Heart left ventricle (tissue), 16 donors: ENCODE measurements at places on chromosomes 12 and 14. TPM values are rescaled to one million over a fixed set of nuclear protein-coding genes. Genes with fewer than 3 reads are reported as not detected.

The MYH6 gene
- total RNA-seq = 2,059 TPM

The GZMB gene
- total RNA-seq = not detected

GRCh38 chr14:56202256-56202655 is 84.0 kb downstream of the PELI2 start:
- DNase-seq = no peak

DNA sequence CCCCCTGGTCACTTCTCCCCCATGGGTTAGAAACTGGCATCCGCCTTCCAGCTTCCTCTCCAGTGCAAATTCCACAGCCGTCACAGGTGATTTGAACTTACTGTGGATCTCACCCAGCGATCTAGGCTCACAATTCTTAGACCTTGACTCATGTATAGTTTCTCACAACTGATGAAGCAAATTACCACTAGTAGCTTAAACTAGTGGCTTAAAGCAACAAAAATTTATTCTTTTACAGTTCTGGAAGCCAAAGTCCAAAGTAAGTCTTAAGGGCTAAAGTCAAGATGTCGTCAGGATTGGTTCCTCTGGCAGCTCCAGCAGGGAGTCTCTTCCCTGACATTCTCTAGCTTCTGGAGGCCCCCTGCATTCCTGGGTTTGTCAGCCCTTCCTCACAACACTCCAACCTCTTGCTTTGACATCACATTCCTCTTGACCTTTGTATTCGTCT is 117.4 kb downstream of the KTN1 start:
- no peak for DNase-seq

DNA sequence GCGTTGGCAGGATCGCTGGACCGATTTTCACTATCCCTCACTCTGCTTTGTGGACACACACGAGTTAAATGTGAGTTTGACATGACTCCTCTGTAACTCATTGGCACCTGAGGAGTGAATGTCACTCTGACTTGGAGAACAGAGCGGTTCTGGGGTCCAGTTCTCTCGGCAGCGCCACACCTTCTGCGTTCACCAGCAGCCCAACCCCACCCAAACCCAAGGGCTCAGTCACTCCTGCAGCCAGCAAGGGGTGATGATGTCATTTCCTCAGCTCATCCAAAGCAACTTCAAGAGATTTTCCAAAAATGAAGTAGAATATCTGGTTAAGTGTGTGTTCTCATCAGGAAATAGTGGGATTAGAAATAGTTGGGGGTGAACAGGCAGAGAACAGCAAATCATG is 36.3 kb downstream of the ADGRD1 start:
- DNase-seq = peak; percentile 59

- DNase-seq = no peak
These were observed 79.7 kb downstream of the PAPOLA start for GRCh38 chr14:96581902-96582301.

DNA sequence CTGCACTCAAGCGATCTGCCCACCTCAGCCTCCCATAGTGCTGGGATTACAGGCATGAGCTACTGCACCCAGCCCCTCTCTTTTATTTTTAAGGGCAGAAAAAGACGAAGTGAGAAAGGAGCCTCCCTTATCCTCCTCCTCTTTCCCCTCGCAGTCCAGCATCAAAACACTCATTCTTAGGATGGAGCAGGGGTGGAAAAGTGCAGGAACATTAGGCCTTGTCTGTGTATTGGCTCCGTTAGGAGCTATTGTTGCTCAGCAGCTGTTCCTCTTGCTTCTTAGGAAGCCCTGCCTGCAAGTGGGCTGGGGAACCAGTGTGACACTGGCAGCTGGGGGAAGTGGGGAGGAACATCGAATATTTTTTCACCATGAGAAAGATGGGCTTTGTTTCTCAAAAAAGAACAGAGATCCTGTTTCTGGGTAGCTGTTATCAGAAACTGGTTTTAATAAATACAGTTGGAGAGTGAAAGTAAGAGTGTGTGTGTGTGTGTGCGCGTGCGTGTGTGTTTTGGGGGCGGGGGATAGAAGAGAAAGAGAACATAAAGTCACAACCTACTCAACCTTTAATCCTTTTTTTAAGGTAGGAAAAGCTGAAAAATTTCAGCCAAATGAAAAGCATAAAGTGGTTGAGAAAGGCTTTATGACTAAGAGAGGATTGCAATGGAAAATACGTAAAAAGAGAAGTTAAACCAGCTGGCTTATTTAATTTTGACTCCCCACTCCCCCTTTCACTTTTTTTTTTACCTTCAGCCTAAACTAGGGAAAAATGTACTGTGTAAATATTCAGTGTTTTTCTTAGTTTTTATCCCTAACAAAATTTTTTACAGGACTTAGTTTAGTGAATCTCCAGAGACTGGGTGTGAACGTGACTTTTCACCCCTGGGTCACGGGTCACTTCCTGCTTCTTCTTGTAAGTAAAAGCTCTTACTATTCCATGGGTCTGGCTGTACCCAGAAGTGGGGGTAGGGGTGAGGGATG is 197.2 kb upstream of the PLEKHG7 start:
- DNase-seq = peak; percentile 81

- DNase-seq = no peak
These were observed 12.8 kb upstream of the ATP2B1 start for GRCh38 chr12:89721291-89721987.
